ENCODE measurements at places on chromosomes 2 and 18.

- DNase-seq: no peak
Observed at GRCh38 chr2:173553593-173553992, 198.9 kb downstream of the CDCA7 start.

DNA sequence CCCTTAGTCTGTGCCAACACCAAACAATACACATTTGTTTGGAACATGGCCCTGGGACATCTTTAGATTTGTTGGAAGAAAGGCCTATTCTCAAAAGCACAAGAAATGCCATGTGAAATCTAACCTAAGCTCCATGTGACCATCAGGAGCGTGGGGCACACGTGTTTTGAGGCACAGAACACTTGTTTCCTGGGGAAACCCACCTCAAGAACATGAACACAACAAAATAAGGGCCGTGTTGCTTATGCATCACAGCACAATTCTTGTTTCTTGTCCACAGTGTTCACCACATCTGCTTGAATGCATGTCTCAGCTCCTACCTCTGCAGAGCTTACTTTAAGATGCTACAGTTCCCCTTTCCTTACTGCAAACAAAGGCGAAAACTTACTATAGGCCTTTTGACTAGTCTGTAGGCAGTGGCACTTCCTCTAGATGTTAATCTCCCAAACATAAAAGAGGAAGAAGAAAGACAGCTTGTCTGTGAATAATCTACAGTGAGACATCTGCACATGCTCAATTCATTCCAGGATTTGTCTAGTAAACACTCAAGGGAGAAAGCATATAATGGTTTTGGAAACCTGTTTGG lies 165.0 kb downstream of the ANKRD44 start:
- DNase-seq: peak; percentile 90

- DNase-seq: peak; percentile 66
Observed at GRCh38 chr2:176415937-176416499, 146.8 kb downstream of the MTX2 start.

DNA sequence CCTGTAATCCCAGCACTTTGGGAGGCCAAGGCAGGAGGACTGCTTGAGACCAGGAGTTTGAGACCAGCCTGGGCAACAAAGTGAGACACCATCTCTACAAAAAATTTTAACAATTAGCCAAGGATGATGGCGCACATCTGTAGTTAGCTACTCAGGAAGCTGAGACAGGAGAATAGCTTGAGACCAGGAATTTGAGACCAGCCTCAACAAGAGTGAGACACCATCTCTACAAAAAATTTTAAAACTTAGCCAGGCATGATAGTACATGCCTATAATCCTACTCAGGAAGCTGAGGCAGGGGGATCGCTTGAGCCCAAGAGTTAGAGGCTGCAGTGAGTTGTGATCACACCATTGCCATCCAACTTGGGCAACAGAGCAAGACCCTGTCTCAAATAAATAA lies 7.0 kb downstream of the MEMO1 start:
- DNase-seq: no peak

DNA sequence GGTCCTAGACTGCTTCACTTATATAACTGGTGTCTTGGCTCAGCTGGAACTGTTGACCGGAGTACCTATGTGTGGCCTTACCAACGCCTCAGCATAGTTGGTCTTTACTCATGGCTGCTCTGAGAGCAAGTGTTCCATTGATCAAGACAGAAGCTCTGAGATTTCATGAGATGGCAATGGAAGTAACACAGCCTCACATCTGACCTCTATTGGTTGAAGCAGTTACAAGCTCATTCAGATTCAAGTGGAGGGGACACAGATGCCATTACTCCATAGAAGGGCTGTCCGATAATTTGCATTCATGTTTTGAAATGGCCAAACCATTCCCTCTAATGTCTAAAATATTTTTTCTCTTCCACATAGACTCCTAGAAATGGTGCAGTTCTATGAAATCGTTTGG lies 46.4 kb upstream of the STK39 start:
- DNase-seq: peak; percentile 11

DNA sequence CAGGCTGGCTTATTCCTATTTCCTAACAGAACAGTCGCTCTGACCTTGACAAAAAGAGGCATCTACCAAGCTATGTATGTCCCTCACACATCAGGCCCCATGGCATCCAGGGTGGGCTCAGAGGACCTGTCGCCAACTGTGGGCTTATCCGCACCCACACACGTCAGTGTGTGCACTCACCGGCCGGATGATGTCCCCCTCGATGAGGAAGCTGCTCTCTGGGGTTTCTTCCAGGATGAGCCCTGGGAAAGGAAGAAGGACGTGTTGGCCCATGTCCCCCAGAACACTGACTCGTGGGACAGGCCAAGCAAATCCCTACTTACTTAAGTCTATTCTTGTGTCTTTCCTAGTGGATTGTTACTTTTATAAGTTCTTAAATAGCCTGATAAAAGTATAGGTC lies 3.1 kb downstream of the ASTL start:
- no peak for DNase-seq

DNA sequence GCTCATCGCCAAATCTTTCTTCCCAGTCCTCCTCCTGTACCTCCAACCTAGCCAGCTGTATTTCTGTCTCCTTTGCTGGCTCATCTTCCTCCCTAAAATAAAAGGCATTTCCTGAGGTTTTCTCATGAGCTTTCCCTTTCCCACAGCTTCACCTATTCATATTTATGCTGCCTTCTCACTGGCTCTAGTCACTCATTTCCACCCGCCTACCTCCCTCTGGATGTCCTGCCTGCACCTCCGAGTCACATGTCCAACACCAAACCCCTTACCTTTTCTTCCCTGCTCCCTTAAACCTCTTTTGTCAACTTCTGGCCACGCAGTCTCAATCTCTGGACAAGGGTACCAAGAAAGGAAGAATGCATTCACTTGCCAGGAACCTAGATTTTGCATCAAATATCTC lies 2.8 kb downstream of the EIF2AK3 start:
- DNase-seq: no peak

- DNase-seq: no peak
Observed at GRCh38 chr18:9824952-9825371, 60.8 kb upstream of the TXNDC2 start.

GRCh38 chr2:122055521-122055931 lies 300.1 kb downstream of the TSN start:
- no peak for DNase-seq

DNA sequence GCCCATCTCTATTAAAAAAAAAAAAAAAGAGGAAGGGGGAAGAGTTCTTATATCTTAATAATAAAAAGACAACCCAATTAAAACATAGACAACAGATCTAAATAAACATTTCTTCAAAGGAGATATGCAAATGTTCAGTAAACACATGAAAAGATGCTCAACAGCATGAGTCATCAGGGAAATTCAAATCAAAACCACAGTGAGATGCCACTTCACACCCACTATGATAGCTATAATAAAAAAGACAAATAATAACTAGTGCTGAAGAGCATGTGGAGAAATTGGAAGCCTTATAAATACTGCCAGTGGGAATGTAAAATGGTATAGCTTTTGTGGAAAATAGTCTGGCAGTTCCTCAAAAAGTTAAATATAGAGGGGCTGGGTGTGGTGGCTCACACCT lies 61.5 kb upstream of the CYP20A1 start:
- DNase-seq: no peak

DNA sequence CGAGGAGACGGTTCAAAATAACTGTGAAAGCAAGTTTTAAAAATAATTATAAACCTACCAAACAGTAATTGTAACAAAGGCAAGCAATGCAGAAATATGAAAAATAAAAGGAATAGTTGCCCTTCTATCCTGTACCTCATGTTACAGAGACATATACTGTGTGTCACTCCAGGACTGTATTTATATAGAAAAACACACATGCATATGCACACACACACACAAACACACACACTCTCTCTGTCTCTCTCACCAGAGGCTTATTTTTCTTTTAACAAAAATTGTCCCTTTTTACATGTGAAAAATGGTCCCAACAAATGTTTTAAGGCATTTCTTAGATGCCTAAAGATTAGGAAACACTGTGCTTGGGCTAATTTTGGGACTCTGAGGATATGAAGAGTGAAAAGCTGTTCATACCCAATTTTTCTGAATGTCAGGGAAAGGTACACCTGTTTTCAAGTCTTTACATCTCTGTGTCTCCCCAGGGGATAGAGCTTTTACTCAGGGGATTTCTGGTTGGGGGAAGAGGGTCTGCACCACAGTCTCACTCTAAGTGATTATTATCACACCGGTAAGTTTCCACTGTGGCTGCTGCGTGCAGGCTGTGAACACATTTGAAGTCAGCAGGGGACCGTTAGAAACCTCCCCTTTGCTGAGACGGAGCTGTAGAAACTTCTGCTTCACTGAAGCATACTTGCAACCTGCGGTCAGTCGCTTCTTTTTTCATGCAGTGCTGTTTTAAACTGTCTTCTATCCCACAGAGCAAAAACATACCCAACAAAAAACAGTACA lies 51.4 kb upstream of the SPAG16 start:
- peak; percentile 100 for DNase-seq

- no peak for DNase-seq
Observed at GRCh38 chr2:19806591-19806990, 95.2 kb downstream of the TTC32 start.

GRCh38 chr2:182744490-182744889 lies 28.4 kb downstream of the DNAJC10 start:
- DNase-seq: no peak

- DNase-seq: no peak
Observed at GRCh38 chr2:101087638-101088037, 63.5 kb downstream of the TBC1D8 start.

- no peak for DNase-seq
Observed at GRCh38 chr2:151029406-151030157, 232.1 kb downstream of the RBM43 start.

DNA sequence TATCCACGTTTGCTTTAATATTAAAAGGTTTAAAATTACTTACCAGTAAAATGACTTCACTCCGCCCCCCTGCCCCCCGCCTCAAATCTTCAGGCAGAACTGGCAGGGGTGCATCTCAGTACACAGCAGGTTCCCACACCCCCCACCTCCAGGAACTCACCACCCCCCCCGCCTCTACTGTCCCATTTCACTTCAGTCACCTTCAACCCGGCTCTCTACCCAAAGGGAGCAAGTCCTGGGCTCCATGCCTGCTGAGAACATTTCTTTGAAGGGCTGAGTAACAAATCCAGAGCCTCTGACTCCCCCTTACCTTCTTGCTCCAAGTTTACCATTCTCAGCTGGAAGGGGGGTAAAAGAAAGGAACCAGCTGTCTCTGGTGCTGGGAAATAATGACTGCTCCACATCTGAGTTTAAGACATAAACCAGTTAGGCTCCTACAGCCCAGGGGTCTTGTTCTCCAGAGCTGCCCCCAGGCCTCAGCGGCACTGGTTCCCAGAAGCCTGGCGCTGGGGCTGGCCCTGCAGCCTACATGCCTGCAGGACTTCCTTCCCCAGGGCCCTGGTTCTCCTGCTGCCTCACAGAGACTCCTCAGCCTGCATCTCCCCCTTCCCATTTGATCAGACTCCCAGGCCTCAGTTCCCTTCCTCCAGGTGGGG lies 42.8 kb downstream of the DNMT3A start:
- no peak for DNase-seq

GRCh38 chr2:241843321-241844065 lies 15.2 kb downstream of the PDCD1 start:
- no peak for DNase-seq
